Fibroblast of lung (primary cell): ENCODE measurements at places on chromosomes 1 and 21.

- peak; percentile 81 for DNase-seq
Measured at GRCh38 chr21:39452207-39452969, 618 bp downstream of the SH3BGR start.

DNA sequence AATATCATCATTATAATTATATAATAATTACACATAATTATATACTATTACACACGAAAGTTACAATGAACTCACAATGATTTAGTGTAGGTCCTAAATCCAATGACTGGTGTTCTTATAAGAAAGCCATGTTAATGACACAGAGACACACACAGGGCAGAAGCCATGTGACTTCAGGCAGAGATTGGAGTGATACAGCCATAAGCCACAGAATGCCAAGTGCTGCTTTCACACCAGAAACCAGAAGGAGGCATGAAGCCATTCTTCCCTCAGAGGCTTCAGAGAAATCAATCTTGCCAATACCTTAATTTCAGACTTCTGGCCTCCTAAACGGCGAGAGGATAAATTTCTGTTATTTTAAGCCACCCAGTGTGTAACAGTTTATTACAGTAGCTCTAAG lies 147.4 kb upstream of the KRTAP19-8 start:
- no peak for DNase-seq

DNA sequence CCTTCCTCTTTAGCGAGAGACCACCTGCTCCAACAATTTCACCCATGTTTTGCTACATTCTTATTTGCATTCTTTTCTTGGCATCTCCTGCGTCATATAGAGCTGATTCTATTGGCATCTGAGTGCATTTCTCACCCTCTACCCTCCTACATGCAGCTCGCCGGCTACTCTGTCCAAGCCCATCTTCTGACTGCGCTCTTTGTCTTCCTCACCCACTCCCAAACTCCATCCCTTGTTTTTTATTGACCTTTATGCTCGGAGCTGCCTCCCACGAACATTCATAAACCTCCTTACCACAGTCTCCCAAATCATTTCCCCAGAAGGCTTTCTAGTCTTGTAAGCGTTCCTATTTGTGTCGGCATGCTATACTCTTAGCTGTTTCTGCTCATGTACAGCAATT lies 33.6 kb upstream of the FMN2 start:
- DNase-seq = no peak

- no peak for DNase-seq
Measured at GRCh38 chr21:26809745-26810144, 35.5 kb downstream of the ADAMTS1 start.

DNA sequence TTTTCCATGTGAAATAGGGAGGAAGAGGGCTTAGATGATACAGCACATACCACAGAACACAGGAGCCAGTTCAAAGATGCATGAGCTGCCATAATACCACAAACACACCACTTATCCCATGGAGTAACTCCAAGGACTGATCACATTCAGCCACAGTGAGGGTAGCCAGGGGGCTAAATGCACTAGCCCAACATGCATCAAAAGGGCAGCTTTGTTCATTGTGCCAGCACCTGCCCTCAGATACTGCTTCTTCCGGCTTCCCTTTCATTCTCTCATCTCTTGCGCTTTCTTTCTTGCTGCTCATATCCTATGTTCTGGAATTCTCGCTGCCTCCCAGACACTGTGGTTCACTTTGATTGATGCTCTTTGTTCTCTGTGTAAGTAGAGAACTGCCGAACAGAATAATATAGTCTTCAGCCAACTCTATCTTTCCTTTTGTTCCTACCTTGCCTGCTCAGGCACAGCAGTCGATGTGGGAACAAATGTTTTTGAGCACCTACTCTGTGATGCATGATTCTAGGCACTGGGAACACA lies 50.0 kb upstream of the SYT6 start:
- DNase-seq = peak; percentile 12

DNA sequence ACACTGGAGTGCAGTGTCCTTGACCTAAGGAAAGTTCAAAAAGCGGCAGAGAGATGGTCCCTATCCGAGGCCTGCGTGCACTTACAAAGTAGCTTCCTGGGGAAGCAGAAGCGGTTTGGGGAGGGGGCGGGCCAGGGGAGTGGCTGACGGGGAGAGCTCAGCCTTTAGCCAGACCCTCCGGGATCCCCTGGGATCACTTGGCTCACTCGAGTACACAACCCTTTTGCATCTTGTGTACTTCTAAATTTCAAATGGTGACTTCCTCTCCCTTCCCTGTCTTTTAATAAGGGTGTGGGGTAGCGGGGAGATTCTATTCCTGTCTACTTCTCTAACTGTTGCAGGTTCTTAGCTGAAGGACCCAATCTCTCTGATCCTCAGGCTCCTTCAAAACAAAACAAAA lies 18.1 kb upstream of the SNX27 start:
- DNase-seq = no peak

DNA sequence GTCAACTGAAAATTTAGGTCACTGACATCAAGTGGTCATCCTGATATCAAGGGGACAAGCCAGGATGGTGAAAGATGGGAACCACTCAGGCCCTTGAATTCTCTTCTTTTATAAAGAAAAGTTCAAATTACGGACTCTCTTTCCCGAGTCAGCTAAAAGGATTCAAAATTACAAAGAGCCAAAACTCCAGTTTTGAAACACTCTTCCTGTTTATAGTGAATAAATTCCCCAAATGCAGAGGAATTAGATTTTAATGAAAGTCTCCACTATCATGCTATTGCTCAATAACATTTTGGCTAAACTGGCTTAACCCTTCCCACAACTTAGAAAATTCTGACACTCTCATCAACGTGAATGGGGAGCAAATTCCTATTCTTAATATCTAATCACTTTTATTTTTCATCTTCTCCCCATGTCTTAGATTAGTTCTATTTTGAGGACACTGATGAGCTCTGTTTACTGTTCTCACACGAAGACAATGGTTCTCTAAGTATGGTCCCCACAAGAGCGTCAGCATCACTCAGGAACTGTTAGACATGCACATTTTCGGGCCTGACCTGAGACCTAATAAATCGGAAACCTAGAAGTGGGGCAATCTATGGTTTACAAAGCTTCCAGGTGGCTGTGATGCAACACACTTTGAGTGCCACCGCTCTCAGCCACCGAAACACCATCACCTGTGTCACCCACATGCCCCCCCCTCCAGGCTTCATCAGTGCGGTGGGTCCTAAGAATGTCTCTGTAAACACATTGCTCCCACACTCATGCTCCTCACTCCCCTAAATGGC lies 64.4 kb upstream of the TIAM1 start:
- DNase-seq = no peak

DNA sequence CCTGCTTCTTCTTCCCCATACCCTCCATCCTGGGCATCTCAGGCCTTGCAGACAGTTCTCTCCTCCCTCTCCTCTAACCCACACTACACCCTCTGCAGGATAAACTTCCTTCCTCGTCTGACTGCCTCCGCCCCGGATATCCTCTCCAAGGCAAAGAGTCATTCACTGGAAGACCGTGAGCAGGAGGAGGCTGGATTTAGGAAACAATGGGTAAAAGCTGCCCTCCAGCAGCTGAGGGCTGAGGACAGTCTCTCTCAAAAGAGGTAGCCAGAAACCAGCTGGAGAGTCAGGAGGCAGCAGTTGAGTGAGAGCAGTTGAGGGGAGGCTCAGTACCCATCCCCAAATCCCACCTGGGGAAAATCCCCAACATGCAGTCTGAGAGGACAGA lies 1.4 kb downstream of the CSRP1 start:
- peak; percentile 77 for DNase-seq

GRCh38 chr1:3697810-3698209 lies 45.5 kb downstream of the TP73 start:
- no peak for DNase-seq
